ENCODE measurements at places on chromosomes 4 and X. TPM values are rescaled to one million over a fixed set of nuclear protein-coding genes. Genes with fewer than 3 reads are reported as not detected.

Gene FTHL17
- not detected for total RNA-seq

Gene CFI
- total RNA-seq = 57.7 TPM

DNA sequence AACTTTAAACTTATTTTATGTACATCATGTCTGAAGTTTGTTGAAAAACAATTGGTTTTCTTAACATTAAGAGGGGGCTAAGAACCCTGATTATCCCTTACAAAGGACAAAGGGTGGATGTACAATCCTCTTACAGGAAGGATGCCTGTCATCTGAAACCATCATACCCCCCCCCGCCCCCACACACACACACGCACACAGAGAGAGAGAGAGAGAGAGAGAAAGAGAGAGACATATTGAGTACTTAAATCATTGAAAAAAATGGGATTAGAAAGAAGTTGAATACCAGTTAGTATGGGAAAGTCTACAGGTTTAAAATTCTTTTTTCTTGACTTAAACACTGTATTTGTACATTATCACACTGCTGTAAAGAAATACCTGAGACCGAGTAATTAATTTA lies 10.9 kb upstream of the PGM2 start:
- no peak for DNase-seq

DNA sequence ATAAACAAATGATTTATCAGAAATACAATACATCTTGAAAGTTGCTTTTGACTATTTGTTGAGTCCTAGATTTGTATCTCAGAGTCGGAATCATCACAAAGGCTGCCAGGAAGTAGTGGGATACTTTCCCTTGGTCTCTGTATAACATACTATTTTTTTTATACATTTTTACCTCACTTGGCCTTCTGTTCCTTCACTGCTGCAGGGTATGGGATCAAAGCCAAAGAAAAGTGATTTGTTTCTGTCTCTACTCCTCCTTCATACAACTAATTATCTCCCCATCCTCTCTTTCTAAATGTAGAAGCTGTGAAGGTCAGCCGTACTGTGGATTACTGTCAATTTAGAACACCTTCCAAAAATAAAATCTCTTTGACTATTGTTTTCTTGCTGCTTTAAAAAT lies 24.9 kb downstream of the PALLD start:
- DNase-seq = no peak

DNA sequence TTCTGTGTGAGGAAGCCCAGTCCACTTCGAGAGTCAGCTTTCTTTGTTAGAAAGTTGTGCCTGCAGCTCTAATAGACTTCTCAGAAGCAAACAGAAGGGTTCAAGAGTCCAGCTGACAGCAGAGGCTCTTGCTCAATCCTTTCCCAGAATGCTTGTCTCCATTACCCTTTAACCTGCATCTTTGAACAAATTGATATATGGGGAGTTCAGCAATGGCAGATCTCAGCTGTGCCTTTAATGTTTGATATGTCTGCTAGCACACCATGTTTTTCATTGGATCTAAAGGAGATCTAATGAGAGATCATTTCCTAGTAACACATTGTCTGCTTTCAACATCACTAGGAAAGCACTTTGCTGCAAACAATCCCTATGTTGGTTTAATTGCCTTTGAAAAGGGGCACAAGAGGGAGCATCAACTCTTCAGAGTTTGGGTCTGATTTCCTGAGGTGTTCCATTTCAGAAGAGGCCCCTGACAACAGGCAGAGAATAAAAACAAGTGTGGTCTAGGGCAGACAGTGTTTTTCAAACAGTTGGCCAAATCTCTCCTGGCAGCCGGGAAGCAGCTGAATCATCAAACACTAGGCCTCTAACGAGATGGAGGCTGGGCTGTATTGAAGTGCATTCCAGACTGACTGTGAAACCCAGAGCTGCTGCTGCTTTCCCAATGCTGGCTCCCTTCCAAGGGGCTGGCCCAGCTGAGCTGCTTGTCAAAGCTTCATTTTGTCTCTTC lies 55.5 kb downstream of the LUZP4 start:
- DNase-seq = peak; percentile 90

DNA sequence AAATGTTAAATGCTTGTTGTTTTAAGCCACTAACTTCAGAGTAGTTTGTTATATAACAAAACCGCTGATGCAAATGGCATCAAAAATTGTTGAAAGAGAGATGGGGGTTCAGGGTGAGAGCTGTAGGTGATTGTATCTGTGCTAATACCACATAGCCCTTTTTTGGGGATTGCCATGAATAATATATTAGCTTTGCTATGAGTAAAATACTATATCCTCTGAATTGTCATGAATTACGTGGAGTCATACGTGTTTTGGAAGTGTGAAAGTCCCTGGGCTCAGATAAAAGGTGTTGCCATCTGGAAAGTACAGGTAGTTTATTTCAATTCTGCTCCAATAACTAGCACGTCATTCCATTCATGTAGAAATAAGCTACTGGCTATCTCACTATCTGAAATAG lies 30.6 kb downstream of the DYNLT3 start:
- DNase-seq = no peak
